ENCODE measurements at places on chromosomes 7 and 10. TPM values are rescaled to one million over a fixed set of nuclear protein-coding genes. Genes with fewer than 3 reads are reported as not detected.
A peak's percentile ranks its signal among the peaks of the same experiment; 100 is the strongest.

- H3K27me3 ChIP-seq = no peaks in the 10 kb centered on the region
- no peaks in the 10 kb centered on the region for H3K36me3 ChIP-seq
- no peak overlapping the region for H3K27ac ChIP-seq
- peak; percentile 78 for DNase-seq
- peaks cover 25% of the 10 kb centered on the region for H3K4me1 ChIP-seq
Observed at GRCh38 chr7:151503902-151504714, 15.6 kb downstream of the RHEB start.

DNA sequence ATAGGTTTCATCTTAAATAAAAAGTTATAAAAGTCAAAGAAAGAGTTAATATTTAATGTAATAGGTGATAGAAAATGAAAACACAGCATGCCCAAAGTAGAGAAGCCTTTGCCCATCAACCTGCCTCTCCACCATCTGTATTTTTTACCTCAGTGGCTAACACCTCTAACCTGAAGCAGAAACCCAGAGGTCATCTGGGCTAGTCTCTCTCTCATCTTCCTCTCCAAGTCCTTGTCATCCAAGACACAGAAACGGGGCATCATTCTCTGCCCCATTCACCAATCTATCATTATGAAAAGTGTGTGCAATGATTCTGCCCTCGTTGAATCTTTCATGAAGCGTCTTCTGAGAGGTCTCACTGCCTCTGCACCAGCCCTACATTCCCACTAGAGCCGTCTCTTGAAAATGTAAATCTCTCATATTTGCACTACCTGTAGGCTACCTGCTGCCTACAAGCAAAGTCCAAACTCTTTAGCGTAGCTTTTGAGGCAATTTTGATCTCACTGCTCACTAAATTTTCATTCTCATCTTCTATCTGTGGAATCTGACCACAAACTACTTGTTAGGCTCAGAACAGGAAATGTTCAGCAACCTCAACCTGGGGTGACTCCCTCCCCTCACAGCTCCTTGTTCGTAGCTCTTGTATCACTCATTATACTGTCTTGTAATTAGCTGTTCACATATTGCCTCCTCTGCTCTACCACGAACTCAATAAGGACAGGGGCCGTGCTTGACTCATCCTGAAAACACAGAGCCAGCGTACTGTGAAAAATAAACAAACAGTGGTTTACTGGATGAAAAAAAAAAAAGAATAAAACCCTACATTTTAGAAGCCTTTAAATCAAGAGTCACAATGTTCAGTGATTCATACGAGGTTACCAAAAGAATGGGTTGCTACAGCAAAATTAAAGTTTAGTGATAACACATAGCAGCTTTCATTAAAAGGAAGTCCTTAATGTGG, 83.1 kb downstream of the CTNNA3 start:
- no peaks in the 10 kb centered on the region for H3K36me3 ChIP-seq
- no peak overlapping the region for H3K4me3 ChIP-seq
- no peaks in the 10 kb centered on the region for H3K4me1 ChIP-seq
- H3K27me3 ChIP-seq = no peaks in the 10 kb centered on the region
- DNase-seq = no peak

- H3K36me3 ChIP-seq = no peaks in the 10 kb centered on the region
- H3K4me1 ChIP-seq = peaks cover 58% of the 10 kb centered on the region
- H3K27me3 ChIP-seq = no peaks in the 10 kb centered on the region
- DNase-seq = peak; percentile 62
Observed at GRCh38 chr10:44946205-44946604, 13.4 kb upstream of the RASSF4 start.

DNA sequence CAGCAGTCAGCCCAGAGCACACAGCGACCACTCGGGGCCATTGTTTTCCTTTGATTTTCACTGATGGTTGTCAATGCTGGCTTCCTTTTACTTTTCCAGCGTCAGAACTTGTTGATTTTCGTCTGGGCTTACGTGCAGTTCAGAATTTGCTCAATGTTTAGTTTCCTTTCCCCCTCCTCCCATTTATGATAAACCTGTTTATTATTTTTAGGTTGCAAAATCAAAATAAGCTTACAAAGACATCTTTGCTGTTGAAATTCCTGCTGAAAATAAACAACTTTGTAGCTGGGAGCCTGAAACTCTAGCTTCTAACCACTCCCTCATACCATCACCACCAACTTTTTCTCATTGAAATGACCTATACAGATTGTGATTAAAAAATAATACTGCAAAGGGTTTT, 83.1 kb upstream of the LYZL1 start:
- no peaks in the 10 kb centered on the region for H3K27me3 ChIP-seq
- no peak overlapping the region for H3K27ac ChIP-seq
- H3K4me3 ChIP-seq = no peak overlapping the region
- no peaks in the 10 kb centered on the region for H3K4me1 ChIP-seq

GRCh38 chr10:80472234-80473095, 18.4 kb downstream of the TSPAN14 start:
- H3K27ac ChIP-seq = peak overlapping the region; percentile 57
- H3K36me3 ChIP-seq = peaks cover 67% of the 10 kb centered on the region
- H3K4me3 ChIP-seq = no peak overlapping the region

GRCh38 chr7:47232751-47233412, 349.0 kb downstream of the TNS3 start:
- no peak overlapping the region for H3K27ac ChIP-seq
- H3K4me3 ChIP-seq = no peak overlapping the region
- no peak for DNase-seq
- peaks cover 2% of the 10 kb centered on the region for H3K4me1 ChIP-seq

NXPH1 gene
- polyA plus RNA-seq = not detected

Measured in CD14-positive monocyte (primary cell).